Activated CD4-positive, alpha-beta T cell treated with anti-CD3 and anti-CD28 coated beads for 4 hours (primary cell): ENCODE measurements at places on chromosomes 5 and 9.

DNA sequence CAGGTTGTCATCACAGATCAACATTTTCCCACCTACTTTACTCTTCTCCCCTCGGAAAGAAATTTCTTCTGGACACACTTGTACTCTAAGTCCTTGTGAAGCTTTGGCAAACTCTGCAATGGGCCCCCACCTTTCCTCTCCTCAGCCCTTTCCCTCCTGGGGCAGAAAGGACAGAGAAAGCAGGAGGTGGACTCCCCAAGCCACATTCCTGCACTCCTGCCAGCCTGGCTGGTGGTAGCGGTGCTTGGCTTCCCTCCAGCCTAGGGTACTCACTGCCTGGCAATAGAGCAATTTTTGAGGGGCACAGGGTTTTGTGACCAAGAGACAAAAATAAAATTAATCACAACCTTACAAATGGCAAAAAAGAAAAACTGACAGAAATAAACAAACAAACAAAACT lies 451.4 kb downstream of the ZSWIM6 start:
- no peak for DNase-seq

- DNase-seq: no peak
Measured at GRCh38 chr5:7500256-7500655, 104.3 kb downstream of the ADCY2 start.

GRCh38 chr9:87605676-87606075 lies 108.0 kb downstream of the DAPK1 start:
- no peak for DNase-seq

DNA sequence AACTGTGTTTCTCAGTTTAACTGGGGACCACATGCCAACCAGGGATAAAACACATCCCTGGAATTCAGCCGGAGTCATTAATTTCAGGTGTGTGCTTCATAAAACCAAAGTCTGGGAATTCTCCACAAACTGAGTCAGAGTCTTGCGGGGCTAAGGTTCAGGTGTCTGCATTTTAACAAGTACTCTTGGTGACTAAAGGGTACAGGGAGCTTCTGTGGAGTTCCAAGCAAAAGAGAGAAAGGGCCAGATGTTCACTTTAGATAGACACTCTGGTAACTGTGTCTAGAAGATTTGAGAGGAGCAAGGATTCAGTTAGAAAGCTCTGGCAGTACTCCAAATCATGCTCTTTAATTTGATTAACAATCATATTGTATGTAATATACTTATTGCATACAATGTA lies 4.0 kb downstream of the NADK2 start:
- no peak for DNase-seq

DNA sequence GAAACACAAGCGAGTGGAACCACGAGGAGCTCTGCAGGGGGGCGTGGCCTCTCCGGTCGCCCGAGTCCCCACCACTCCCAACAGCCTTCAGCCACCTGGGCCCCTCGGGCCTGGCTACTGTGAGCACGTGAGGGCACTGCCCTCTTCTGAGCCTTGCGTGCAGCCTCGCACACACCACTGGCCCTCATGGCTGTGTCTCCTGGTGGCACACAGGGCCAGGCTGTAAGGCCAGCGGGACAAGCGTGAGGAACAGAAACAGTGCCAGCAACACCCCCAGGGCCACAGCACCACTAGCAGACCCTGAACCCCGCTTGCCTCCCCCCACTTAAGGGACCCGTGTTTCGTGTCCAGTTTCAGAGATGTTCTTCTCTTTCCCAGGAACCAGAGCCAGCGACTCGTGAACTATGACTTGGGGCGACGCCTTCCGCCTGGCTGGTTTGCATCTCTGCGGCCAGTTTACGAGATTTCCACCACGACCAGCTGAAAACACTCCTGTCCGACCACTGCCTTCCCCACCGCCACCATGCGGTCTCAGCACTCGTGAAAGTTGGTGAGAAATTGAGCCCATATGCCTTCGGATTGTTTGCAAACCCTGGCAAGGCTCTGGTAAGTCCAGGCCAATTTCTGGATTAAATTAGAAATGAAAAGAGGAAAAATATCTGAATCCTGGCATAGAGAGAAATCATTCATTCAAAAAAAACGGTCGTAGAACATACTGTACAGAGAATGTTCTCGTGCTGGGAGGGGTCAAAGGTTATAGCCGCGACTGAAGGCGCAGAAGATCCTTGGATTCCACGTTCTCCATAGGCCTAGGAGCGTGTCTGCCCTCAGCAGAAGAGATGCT lies 135.6 kb downstream of the ZNF354C start:
- no peak for DNase-seq

DNA sequence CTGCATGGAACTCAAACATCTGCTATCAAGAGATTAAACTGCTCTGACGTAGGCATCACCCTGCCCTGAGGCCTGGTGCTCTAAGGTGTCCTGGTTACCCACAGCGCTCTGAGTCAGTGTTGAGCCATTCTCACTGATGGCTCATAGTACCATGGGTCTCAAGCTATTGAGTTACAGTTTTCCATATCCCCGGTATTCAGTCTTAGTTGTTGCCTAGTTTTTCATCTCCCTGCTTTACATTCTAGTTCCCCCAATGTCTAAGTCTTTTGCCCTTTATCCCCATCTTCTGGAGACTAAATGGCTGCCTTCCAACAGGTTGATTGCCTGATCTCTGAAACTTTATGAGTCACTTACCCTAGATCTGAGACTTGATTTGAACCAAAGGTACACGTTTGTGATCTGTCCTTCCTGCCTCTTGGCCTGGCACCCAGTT lies 161.2 kb upstream of the PTGER4 start:
- DNase-seq: no peak

DNA sequence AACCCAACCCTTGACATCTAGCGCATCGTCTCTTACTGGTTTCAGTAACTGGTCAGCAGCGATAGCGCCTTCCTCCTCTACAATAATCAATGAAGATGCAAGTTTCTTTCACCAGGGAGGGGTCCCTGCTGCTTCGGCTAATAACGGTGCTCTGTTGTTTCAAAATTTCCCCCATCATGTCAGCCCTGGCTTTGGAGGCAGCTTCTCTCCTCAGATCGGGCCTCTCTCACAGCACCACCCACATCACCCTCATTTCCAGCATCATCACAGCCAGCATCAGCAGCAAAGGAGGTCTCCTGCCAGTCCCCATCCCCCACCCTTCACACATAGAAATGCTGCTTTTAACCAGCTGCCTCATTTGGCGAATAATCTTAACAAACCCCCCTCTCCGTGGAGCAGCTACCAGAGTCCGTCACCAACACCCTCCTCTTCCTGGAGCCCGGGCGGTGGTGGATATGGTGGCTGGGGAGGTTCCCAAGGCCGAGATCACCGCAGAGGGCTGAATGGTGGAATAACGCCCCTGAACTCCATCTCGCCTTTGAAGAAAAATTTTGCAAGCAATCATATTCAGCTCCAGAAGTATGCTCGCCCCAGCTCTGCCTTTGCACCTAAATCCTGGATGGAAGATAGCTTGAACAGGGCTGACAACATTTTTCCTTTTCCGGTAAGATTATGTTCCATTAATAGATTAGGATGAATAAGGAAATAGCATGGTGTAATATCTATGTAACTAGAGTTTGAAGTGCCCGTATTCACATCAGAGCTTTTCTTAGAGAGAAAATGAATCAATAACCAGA lies 2.2 kb downstream of the CPEB4 start:
- DNase-seq: no peak

- no peak for DNase-seq
Measured at GRCh38 chr9:104258296-104259011, 164.3 kb downstream of the SMC2 start.

GRCh38 chr9:106414042-106414441 lies 448.9 kb upstream of the ZNF462 start:
- DNase-seq: no peak

- no peak for DNase-seq
Measured at GRCh38 chr5:72364951-72365350, 44.8 kb downstream of the PTCD2 start.

- DNase-seq: no peak
Measured at GRCh38 chr5:52898961-52899680, 90.0 kb upstream of the ITGA2 start.

- no peak for DNase-seq
Measured at GRCh38 chr9:18433620-18434019, 40.3 kb upstream of the ADAMTSL1 start.

DNA sequence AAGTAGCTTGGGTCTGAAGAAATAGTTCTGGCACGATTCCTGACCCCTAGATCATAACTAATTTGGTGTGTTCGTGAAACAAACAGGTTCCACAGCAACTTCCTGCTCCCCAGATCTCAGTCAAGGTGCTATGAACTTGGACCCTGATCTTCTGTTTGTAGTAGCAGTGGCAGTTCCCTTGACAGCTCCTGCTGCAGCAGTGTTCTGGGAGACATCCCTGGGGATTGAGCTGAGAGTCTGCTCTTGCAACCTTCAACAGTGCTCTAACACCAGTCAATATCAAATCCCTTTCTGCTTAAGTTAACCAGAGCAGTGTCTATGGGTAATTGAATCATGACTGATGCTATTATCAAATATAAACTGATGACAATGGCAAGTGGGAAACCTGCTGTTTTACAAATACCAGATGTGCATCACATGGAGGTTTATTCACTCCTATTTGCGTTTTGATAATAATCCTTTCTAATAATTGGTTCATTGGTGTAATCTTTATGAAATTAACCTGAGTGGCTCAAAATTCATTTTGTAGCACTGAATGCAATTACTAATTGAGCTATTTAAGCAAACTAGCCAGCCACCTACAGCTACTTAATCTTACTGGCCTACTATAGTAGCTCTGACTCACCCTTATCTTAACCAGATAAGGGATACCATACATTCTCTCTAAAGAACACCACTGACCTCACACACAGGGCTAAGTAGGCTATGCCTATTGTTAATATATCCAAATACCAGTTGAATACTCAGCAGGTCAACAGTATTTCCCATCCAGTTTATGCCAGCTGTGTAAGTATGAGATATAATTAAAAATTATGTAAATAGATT lies 21.9 kb downstream of the KDM4C start:
- no peak for DNase-seq
